ENCODE measurements at places on chromosomes 6 and 20. TPM values are rescaled to one million over a fixed set of nuclear protein-coding genes. Genes with fewer than 3 reads are reported as not detected.

- DNase-seq = no peak
These were observed 12.2 kb upstream of the ARMC2 start for GRCh38 chr6:108836061-108836460.

DNA sequence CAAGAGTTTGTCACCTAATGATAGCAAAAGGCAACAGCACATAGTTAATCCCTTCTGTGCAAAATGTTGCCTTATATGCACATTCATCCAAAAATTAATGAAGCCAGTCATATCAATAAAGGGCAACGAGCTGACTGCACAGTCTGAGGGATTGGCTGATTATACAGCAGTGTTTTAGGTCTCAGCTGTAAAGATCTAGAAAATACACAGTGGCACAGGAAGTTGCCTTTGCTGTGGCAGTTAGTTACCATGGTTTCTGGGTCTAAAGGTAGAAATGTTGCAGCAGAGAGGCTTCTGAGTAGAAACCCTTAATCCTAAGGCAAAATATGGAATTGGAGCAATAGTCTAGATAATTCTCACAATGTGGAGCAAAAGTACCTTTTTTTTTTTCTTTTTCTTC, 89.7 kb downstream of the SMPDL3A start:
- no peak for DNase-seq

DNA sequence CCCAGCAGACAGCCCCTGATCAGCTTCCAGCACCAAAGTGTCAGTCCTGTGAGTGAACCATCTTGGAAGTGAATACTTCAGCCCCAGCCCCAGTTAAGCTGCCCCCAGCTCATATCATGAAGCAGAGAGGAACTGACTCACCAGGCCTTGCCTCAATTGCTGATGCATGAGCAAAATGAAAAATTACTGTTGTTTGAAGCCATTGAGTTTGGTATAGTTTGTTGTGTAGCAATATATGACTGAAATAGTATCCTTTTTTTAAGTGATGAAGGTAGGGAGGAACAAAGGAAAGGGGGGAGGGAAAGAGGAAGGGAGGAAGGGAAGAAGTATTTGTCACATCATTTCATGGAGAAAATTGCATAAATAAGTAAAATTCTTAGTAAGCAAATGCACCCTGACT, 266.4 kb downstream of the MAFB start:
- DNase-seq = no peak

DNA sequence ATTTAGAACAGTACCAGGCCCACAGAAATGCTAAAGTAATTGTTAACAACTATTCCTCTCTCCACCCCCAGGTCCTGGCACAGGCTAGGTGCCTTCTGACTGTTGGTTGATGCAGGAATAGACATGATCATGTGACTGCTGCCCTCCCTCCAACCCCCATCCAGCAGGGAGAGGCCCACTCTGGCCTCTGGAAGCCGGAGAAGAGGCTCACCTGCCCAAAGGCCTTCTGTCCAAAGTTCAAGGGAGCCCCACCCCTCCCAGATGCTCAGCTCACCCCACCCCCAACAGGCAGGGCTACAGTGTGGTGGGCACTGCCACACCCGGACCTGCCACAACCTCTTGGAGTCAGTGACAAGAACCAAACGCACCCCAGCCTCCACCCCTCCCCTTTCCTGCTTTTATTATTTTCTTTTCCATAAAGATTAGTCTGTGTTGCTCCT, 26.9 kb upstream of the FOXP4 start:
- DNase-seq = no peak

ATP6V1G2 gene
- 2.1 TPM for total RNA-seq

DNA sequence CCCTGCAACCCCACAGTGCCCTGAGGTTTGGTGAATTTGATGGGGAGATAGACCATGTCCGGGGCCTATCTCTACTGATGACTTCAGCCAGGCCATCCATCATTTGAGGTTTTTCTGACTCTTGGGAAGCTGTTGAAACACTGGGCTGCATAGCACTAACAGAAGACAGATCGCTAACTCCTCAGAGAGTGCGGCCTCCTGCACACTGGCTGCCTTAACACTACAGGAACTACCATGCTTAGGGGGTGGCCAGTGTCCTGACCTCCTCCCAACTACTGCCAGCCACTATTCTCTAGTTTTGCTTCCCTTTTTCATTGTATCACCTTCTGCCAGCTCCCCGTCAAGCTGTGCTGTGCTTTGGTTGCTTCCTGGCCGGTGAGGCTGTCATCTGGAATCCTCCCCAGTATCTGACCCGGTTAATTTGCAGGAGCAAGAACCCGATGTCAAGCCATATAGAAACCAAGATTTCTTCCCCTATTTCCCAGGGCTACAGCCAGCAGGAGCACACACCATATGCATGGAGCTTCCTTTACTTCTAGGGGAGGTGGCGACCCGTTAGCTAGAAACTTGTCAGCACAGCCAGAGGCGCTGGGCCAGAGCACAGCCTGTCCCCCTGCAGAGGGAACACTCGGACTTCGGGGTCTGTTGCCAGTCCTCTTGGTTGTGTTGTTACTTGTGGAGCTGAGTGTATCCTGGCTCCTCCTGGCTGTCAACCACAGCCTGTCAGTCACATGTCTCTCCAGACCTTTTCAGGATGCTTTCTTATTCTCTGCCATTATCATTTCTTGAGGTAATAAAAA, 57.3 kb upstream of the TRAF3IP2 start:
- no peak for DNase-seq

DNA sequence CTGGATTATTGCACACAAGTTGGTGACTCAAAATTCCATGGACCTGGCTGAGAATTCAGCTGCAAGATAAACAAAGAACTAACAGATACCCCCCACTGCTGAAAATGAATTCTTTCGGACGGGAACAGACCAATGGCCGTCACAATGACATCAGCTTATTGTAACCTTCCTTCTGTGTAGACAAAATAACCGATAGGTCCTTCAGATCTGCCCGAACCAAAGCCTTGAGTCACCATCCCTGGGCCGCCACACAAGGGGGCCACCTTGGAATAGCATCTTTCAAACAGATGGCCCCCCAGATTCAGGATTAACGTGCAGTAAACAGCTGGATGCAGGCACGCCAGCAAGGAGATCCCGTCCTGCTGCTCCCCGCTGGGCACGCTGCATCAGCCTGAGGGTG, 214.0 kb upstream of the EXOC2 start:
- DNase-seq = peak; percentile 17

TSBP1 gene
- not detected for total RNA-seq

- no peak for DNase-seq
These were observed 82.1 kb downstream of the KCNB1 start for GRCh38 chr20:49400410-49400809.

DNA sequence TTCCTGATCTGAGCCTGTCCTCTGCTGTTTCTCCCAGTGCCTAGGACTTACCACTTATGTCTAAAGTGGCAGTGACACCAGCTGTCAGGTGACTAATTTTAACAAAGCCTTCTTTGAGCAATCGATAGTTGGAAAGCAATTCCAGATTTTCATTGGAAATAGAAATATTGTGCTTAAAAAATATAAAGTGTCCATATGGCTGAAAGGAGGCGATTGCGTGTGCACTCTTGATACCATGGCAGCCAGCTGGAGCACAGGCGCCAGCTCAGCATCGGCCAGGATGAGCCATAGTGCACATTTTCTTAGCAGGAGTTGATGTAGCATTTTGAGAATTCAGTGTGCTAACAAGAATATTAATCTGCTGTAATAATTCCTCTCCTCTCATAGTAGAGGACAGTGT, 70.0 kb downstream of the LRRC1 start:
- no peak for DNase-seq

GRCh38 chr6:168658059-168658458, 217.1 kb downstream of the SMOC2 start:
- no peak for DNase-seq

LAMP5 gene
- total RNA-seq = not detected

DNA sequence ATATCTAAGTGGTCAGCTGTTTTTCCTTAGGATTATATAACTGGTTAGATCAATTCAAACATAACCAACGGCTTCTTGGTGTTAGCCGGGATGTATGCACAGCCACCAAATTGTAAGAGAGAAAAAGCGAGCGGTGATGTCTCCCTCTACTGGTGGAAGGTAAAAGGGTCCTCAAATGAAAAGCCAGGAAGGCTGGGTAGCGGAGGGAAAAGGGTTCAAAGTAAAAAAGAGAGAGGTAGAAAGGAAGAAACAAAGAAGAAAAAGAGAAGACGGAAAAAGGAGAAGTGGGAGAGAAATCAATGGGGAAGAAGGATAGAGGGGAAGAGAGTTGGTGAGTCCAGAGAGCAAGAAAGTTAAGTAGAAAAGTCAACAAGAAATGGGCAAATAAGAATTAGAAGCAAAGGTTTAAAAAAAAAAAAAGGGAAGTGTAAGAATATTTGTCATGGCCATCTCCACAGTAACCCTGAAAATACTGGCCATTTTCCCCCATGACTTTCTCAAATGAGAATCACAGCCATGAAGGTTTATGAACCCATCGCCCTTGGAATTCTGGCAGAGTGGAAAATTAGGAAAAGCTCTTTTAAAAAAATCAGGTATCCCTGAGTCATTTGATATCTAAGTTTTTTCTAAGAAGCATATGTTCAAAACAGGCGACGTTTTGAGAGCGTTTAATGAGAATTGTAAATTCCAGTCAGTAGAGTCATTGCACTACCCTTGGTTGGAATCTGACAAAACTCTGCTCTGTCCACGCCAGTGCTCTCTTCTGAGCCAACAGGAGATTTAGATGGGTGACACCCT, 155.6 kb upstream of the SNX9 start:
- peak; percentile 67 for DNase-seq

VSTM2L gene
- total RNA-seq = 0.27 TPM

- DNase-seq = no peak
These were observed 48.9 kb downstream of the VTA1 start for GRCh38 chr6:142195862-142196541.

KIF13A gene
- total RNA-seq = 26.1 TPM

GRCh38 chr20:10553326-10553984, 118.3 kb downstream of the SLX4IP start:
- DNase-seq = peak; percentile 65

SSTR4 gene
- not detected for total RNA-seq

Data from HT1080 (cell line).